ENCODE measurements at places on chromosomes 3 and 15.

DNA sequence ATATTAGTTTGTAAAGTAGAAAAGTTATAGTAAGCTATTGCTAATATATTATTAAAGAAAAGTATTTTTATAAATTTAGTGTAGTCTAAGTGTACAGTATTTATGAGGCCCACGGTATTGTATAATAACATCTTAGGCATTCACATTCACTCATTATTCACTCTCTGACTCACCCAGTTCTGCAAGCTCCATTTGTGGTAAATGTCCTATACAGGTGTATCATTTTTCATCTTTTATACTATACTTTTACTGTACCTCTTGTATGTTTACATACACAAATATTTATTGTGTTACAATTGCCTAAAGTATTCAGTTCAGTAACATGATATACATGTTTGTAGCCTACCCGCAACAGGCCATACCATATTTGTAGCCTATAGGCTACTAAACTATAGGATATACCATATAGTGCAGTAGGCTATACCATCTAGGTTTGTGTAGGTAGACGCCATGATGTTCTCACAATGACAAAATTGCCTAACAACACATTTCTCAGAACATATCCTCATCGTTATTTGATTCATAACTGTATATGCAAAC lies 246.8 kb upstream of the ALCAM start:
- DNase-seq = no peak

GRCh38 chr3:127684871-127685707 lies 12.3 kb downstream of the ABTB1 start:
- no peak for DNase-seq

DNA sequence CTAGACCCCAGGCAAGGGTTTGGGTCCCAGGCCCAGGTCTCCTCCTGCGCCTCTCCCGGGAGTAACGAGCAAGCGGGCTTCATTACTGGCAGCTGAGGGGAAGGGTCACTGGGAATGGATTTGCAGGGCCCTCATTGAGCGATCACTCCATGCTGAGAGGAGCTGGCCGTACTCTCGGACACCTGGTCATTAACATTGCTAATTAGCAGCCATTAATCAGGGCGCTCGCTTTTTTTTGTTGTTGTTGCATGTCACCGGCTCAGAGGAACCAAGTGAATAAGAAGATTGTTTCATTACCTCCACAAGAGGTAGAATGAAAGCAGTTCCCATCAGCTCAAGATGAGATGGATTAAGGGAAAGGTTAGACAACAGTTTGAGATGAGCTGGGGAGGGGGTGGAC lies 293.0 kb upstream of the ATP11B start:
- DNase-seq = no peak

GRCh38 chr3:171984883-171985282 lies 54.5 kb upstream of the FNDC3B start:
- no peak for DNase-seq

DNA sequence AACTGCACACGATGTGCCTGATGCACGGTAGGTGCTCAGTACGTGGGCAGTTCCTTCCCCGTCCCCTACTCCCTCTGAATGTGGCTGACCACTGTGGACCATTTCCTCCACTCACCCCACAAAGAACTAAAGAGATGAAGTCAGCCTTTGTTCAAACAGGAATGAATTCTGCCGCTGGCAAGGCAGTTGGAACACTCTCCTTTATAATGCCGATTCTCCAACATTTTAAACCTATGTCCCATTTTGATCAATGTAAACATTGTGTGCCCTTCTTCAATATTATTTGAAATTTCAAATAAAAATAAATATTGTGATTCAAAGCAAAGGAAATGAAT lies 57.5 kb upstream of the MEF2A start:
- DNase-seq = no peak

GRCh38 chr3:132874701-132875100 lies 152.5 kb upstream of the NPHP3 start:
- DNase-seq = no peak

GRCh38 chr3:136883967-136884720 lies 22.1 kb downstream of the NCK1 start:
- DNase-seq = no peak

All from NCI-H748 treated with DMSO at 0.1 percent for 48 hours (cell line).